Endothelial cell of umbilical vein (primary cell): ENCODE measurements at places on chromosomes 4 and X.

DNA sequence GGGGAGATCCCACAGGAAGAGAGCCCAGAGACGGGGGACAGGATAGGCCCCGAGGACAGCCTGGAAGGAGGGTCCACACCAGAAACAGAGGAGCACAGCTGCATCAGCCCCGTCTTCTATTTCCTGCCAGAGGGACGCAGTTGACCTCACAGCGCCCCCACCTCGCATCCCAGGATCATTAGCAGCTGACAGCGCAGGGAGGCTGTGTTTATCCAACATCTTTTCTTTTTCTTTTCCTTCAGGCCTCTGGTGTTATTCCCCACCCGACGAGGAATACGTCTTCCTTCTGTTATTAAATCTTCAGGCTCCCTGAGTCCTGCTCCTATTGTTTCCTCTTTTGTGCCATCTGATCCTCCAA, 75.4 kb downstream of the DCHS2 start:
- DNase-seq = no peak

DNA sequence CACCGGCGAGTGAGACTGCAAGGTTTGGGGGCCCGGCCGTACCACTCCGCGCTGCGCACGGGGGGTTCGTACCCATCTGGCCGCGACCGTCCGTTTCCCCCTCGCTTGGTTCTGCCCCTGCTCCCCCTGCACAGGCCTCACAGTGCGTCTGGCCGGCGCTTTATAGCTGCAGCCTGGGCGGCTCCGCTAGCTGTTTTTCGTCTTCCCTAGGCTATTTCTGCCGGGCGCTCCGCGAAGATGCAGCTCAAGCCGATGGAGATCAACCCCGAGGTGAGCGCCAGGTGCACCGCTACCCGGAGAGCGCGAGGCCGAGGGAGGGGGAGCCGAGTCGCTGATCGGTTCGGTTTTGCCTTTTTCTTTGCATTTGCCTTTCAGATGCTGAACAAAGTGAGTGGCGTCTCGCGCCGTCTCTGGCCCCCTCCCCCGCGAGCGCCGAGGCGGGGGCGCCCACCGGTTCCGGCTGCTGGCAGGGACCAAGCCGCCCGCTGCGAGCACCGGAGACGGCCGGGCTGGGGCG, at the start of gene UCHL1:
Gene UCHL1 (plus strand): TSS at position 189 of the 517 bp plus-strand sequence. CDS start 49 bp downstream, at position 238.
- peak; percentile 62 for DNase-seq

DNA sequence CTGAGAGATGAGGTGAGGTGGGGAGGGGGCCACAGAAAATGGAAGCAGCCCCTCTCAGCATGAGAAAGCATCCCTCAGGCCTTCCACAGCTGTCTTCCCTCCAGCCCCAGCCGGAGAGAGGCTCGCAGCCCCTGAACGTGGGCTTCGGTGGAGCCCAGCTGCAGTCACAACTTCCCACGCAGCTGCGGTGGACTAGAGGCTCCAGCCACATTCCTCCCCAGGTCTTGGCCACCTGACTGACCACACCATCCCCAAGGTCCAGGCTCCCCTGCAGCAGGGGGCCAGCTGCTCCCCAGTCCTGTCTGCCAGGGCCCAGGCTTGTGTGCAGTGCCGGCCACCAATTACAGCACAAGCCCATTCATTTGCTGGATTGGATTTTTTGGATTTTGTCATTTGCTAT, 212.3 kb upstream of the BCOR start:
- no peak for DNase-seq

DNA sequence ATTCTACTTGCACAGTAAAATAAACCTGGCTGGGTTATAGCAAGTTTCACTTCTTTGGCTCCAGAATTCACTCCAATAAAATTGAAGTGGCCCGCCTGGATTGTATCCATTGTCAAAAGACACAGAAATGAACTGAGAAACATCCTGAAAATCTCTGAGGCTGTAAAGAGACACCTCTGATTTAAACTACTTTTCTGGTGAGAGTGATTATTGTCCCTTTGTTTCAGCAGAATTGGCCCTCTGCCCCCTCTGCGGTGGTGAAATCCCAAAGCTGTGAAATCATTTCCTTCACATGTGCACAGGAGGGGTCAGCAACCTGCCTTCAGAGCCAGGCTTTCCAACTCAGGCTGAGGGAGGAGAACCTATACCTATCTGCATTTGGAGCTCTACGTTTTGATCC, 23.0 kb downstream of the GAB3 start:
- DNase-seq = peak; percentile 86

DNA sequence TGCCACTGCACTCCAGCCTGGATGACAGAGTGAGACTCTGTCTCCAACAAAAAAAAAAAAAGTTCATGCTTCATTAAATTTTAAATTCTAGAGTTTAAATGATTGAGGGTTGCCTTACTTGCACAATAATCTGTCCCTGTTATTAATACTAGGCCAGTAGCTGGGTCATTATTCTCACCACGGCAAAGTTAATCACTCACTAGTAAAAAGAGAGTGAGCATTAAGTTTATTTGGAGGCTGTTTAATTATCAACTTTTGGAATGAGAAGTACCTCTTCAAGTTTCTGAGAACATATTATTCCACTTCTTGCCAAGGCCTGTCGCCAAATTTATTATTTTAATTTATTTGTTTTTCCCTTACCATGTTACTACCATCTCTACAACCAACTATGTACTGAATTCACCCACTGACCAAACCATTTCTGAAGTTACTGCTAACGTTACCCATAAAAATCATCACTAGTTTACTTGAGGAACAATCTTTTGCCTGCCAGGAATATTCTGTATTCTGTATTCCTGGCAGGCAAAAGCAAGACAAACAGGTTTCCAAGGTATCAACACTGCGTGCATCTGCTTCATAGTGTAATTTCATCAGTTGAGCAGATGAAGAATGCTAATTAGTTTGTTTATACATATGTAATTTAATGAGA, 26.5 kb downstream of the GUCY1A1 start:
- no peak for DNase-seq

DNA sequence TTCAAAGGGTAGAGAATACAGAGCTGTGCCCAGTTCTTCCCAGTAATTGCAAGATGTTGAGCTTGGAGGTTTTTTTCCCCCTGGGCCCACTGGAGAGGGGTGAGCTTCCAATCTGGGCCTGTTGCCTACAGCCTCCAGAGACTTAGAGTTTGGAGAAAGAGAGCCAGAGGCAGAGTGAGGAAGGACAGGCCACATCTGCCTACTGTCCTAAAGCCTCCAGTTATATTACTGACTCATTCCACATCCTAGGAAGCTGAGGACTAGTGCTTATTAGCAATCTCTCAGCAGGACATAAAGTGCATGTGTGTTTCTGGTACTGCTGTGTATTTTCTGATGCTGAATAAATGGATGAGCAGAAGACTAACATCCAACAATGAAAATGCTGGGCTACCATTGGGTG, 181.0 kb upstream of the MAMLD1 start:
- DNase-seq = no peak

DNA sequence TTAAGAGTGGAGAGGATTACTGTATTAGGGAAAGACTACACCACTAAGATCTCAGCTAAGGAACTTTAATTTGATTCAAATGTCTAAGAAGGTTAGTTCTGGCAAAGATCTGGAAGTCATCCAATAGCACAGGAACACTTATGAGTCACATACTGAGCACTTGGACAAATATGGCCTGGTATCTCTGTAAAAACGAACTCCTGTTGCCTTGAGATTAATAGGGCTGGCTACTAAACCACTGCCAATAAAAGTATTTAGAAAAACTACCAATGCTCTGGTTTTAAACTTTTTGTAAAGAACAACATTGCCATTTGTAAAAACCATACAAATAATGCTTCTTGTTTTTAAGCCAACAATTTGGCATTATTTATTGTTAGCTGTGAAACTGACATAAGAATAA, 70.5 kb downstream of the SEC24D start:
- DNase-seq = peak; percentile 92

DNA sequence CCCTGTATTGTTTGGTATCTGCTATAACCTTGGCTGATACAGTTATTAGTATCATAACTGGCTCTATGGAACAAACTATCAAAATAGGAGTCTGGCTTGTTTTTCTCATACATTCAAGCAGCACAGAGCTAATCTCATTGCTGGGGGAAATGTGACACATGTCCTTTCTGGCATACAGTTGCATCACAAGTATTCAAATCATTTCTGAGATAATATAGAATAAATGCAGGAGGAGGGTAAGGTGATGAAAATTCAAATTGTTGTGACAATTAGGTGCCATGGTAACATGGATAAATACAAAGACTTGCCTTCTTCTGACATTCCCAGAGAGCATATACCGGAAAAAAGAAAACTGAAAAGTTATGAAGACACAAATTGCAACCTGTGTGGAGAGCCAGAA, 2706.8 kb downstream of the ARAP2 start:
- no peak for DNase-seq

GRCh38 chr4:5337731-5338130, 286.5 kb downstream of the STK32B start:
- DNase-seq = no peak

GRCh38 chrX:118855681-118856310, 32.2 kb downstream of the ZCCHC12 start:
- DNase-seq = no peak

DNA sequence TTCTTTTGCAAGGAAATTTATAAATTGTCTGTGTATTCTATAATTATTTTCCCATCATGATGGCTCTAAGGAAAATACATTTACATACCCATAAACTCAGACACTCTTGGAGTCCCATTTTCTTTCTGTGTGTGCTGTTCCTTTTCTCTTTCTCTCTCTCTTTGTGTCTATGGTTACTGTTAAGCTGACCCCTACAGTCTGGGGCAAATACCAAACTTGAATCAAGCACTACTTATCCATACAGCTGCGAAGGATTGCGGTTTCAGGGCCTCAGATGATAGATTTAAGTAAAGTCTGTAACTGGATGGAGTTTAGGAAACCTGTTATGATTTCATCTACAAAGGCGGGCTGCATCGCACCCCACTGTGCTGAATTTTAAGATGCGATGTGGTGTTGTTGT, 150.2 kb downstream of the SHROOM3 start:
- DNase-seq = no peak

GRCh38 chr4:68299492-68300457, 50.1 kb downstream of the YTHDC1 start:
- DNase-seq = no peak

GRCh38 chr4:139142980-139143379, 34.0 kb downstream of the ELF2 start:
- DNase-seq = no peak

DNA sequence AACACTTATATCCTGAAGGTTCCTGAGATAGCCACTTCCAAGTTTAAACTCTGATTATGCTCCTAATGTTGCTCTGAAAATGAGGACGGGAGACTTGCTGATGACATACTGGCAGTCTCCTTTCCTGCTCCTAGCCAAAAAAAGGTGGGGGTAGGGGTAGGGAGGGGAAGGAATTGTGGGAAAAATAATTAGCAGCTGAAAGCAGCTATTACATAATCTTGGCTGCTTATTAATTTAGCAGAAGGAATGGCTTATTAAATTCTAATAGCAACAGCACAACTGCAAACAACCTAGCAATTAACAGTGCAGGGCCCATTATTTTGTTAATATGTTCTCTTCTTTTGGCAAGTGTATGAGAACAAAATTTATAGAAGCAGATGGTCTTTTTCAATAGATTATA, 2.0 kb upstream of the AP1S2 start:
- DNase-seq = no peak

- DNase-seq = no peak
Observed at GRCh38 chrX:5458300-5458842, 770.3 kb downstream of the NLGN4X start.

DNA sequence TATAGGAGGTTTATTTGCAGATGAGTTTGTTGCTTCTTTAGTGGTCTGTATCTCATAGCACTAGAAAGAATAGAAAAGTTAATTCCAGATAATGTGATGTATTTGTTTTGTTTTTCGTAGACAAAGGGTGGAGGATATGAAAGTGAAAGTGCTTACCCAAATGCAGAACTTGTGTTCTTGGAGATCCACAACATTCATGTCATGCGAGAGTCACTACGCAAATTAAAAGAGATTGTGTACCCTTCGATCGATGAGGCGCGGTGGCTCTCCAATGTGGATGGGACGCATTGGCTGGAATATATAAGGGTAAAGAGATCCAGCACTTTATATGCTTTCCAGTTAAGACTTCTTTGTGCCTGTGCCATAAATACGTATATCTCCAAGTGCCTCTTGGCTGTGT, 43.3 kb downstream of the MTMR1 start:
- no peak for DNase-seq

- DNase-seq = no peak
Observed at GRCh38 chr4:56149591-56149990, 200.8 kb downstream of the CEP135 start.

DNA sequence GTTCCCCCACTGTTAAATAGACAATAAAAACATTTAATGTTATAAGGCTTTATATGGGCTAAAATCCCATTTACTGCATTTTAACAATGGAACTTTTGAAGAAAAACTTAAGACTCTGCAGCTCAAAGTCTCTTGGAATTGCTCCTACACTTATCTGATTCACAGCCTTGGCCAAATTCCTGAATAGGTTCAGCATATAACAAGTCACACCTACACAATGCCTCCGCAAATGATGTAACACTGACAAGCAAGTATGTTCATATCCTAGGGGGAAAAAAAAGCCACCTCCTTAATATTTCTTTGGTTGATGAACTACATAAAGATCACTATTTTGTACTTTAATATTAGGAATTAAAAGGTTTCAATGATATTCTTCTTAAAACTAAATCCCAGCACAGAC, 34.5 kb downstream of the RPS6KA6 start:
- DNase-seq = no peak

- no peak for DNase-seq
Observed at GRCh38 chrX:98962996-98963395, 1447.1 kb downstream of the PCDH19 start.

GRCh38 chr4:41728573-41728913, 20.0 kb downstream of the PHOX2B start:
- no peak for DNase-seq

GRCh38 chr4:163535657-163536056, 41.2 kb downstream of the TMA16 start:
- DNase-seq = no peak

- no peak for DNase-seq
Observed at GRCh38 chr4:8722556-8722955, 130.0 kb downstream of the CPZ start.

GRCh38 chrX:109934434-109934833, 68.5 kb upstream of the TMEM164 start:
- no peak for DNase-seq

GRCh38 chr4:87313756-87314155, 8.9 kb downstream of the HSD17B13 start:
- DNase-seq = no peak

DNA sequence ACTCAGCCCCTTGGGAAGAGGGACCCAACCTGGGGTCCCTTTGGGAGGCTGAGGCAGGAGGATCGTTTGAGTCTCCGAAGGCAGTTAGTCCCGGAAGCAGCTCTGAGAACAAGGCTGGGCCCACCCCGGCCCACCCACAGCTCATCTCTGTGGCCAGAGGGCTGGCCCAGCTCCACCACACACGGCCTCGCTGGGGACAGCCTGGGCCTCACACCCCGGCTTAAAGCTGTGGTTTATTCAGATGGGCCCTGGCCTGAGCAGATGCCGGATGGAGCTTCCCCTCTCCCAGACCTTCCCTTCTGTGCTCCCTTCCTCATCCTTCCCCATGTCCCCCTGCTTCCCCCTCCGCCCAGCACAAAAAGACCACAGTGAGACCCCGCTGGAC, 54.4 kb downstream of the FAM53A start:
- no peak for DNase-seq
